Sciatic nerve (tissue), 2 donors: ENCODE measurements at places on chromosomes 5 and 9. TPM values are rescaled to one million over a fixed set of nuclear protein-coding genes. Genes with fewer than 3 reads are reported as not detected.

GOLM1 gene
- 20.9 TPM for total RNA-seq

GCNT4 gene
- 1.4 TPM for total RNA-seq

PLPPR1 gene
- 4.3 TPM for total RNA-seq

HRH2 gene
- total RNA-seq: 4.3 TPM

GFI1B gene
- total RNA-seq: not detected

ACER2 gene
- 10.7 TPM for total RNA-seq

LCN1 gene
- not detected for total RNA-seq

LIX1 gene
- not detected for total RNA-seq

NACC2 gene
- total RNA-seq: 56.8 TPM

SDHA gene
- total RNA-seq: 105 TPM
